ENCODE measurements at places on chromosomes 1 and 21. TPM values are rescaled to one million over a fixed set of nuclear protein-coding genes. Genes with fewer than 3 reads are reported as not detected.

Gene SMIM34
- not detected for total RNA-seq

Gene DRAXIN
- total RNA-seq, result not detected

Gene XPR1
- 6.8 TPM for total RNA-seq

Gene EPHA10
- total RNA-seq, result not detected

- no peaks in the 10 kb centered on the region for H3K36me3 ChIP-seq
- H3K27ac ChIP-seq, result no peak overlapping the region
- DNase-seq, result no peak
- H3K27me3 ChIP-seq, result no peaks in the 10 kb centered on the region
These were observed 58.3 kb downstream of the KCNAB2 start for GRCh38 chr1:6103854-6104530.

- no peaks in the 10 kb centered on the region for H3K36me3 ChIP-seq
- no peaks in the 10 kb centered on the region for H3K27me3 ChIP-seq
- no peak overlapping the region for H3K4me3 ChIP-seq
- H3K27ac ChIP-seq, result no peak overlapping the region
These were observed 64.8 kb downstream of the ALPL start for GRCh38 chr1:21573971-21574465.

DNA sequence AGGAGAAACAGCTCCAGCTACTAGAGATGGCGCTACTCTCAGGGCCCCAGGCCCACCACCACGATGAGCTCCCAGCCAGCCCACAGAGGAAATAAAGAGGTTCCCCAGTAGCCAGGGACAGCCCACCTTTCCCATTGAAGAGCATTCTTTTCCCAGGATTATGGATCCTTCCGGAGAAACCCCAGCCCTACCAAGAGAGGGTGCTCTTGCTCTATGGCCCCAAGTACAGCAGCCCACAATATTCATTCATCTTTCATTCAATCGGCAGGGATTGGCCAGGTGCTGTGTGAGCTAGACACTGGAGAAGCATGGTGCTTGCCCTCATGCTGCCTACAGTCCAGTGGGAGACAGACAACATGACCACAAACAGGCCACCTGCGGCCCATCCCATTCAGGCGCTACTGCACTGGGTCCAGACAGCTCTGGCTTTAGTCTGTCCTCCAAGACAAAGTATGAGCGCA is 29.9 kb downstream of the PMVK start:
- H3K36me3 ChIP-seq, result no peaks in the 10 kb centered on the region
- H3K27ac ChIP-seq, result no peak overlapping the region
- H3K4me3 ChIP-seq, result no peak overlapping the region
- DNase-seq, result no peak
- H3K4me1 ChIP-seq, result peaks cover 27% of the 10 kb centered on the region

DNA sequence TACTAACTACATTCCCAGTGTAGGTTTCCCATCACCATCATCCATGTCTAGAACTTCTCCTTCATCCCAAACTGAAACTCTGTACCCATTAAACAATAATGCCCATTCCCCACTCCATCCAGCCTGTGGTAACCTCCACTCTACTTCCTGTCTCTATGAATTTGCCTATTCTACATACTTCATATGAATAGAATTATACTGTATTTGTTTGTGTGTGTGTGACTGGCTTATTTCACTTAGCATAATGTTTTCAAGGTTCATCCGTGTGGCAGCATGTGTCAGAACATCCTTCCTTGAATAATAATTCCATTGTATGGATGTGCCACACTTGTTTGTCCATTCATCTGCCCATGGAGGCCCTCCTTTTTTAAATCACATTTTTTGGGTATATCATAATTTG is 35.7 kb downstream of the ATP2B4 start:
- peaks cover 6% of the 10 kb centered on the region for H3K36me3 ChIP-seq
- peaks cover 81% of the 10 kb centered on the region for H3K4me1 ChIP-seq
- no peak overlapping the region for H3K4me3 ChIP-seq
- H3K27me3 ChIP-seq, result no peaks in the 10 kb centered on the region

- H3K27me3 ChIP-seq, result no peaks in the 10 kb centered on the region
- peak overlapping the region; percentile 80 for H3K27ac ChIP-seq
These were observed 3.5 kb upstream of the NBL1 start for GRCh38 chr1:19640363-19641316.

- H3K27me3 ChIP-seq, result no peaks in the 10 kb centered on the region
- H3K4me3 ChIP-seq, result no peak overlapping the region
- H3K4me1 ChIP-seq, result no peaks in the 10 kb centered on the region
- no peaks in the 10 kb centered on the region for H3K36me3 ChIP-seq
These were observed 167.6 kb downstream of the ZNF648 start for GRCh38 chr1:181893937-181894336.
